Activated CD4-positive, alpha-beta T cell treated with anti-CD3 and anti-CD28 coated beads, Interleukin-2, Interleukin-4, amounts not matched to agents 100 ng/mL and 50 ng/mL, durations not matched to agents 16 hours and 8 hours (primary cell): ENCODE measurements at places on chromosomes 4 and X.
A peak's percentile ranks its signal among the peaks of the same experiment; 100 is the strongest.

DNA sequence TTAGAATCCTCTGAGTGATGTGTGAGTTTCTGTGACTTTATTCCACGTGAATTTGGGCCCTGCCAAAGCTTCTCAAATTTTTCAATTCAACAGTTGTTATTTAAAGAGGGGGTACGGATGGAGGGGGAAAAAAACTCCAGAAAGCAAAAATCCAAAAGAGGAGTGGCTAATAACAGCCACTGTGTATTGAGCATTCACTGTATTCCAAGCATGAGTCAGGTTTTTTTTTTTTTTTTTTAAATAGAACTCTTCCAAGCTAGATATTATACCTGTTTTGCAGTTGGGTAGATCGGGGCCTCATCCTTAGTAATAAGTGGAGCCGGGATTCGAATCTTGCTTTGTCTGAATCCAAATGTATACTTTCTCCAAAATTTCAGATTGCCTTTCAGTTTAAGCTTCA lies 6.4 kb upstream of the RHOH start:
- DNase-seq: no peak

DNA sequence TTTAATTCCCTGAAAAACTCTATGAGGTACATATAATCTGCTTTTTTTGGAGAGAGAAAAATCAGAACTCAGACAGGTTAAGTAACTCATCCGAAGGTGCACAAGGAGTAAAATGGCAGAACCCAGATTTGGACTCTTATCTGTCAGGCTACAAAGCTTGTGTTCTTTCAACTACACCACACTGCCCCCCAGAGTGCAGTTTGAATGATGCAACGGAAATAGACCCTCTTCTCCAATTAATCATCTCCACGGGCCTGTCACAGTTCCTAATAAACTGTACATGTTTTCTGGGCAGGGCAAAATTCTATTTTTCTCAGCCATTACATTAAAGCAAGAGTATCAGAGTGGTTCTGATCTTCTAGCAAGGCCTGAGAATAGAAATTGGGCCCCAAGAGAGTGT lies 35.3 kb upstream of the DCX start:
- DNase-seq: peak; percentile 33

DNA sequence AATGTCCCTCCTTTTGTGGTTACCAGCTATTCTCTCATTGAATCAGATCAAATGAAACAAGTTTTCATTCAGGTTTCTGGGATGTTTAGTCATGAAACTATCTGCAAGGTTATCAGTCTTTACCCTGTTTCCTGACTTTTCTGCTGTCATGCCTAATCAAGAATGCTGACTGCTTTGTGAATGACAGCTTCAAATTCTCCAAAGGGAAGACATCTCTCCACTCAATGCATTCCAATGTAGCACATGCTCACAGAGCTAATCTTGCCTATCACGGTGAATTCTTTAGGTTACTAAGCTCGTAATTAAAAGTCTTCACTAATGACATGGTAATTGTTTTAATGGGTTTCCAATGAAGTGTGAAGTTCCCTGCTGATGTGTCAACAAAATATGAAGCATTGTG lies 1068.5 kb downstream of the PCDH7 start:
- DNase-seq: no peak

- peak; percentile 51 for DNase-seq
These were observed 562.2 kb downstream of the ZIC3 start for GRCh38 chrX:138128027-138128671.

GRCh38 chrX:10569946-10570345 lies 50.4 kb downstream of the MID1 start:
- DNase-seq: no peak

- DNase-seq: no peak
These were observed 13.3 kb upstream of the CD99 start for GRCh38 chrX:2677764-2678163.
